ENCODE measurements at places on chromosomes 16 and 17.

DNA sequence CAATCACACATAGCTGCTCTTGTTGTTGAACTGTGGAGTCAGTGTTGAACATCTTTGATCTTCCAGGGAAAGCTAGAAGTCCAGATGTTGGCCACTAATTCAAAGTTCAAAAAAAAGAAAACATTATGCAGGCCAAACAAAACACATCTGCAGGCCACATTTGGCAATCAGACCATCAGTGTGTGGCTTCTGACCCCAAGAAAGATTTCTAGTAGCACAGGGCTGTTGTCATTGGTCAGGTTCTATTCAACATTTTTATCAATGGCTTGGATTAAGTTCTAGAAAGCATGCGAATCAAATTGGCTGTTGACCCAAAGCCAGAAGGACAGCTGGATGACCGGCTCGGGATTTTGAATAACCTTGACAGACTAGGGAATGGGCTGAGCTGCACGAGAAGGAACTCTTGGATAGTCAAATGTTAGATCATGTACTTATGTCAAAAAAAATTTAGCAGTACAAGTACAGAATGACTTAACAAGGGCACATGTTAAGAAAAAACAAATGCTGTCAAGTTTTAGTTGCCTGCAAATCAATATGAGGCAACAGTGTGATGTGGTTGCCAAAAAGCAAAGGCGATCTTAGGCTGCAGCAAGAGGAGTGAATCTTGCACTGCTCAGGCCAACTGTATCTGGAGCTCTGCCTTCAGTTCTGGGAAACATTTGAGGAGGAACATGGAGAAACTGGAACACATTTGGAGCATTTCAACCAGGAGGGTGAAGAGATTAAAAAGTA, 187.6 kb downstream of the RGS9 start:
- DNase-seq = no peak

DNA sequence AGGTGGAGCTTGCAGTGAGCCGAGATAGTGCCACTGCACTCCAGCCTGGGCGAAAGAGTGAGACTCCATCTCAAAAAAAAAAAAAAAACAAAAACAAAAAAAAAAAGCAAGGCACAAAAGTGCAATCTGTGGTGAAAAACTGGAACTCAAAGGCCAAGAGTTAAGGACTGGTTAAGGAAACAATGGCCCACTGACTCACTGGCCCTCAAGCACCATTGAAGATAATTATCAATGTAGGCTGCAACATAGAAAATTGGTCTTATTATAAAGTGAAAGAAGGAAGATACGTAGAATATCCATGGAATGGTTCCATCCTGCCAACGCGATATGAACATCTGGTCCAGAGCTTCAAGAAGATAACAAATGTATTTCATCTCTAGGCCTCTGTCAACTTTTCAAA, 444.2 kb downstream of the SOX9 start:
- no peak for DNase-seq

DNA sequence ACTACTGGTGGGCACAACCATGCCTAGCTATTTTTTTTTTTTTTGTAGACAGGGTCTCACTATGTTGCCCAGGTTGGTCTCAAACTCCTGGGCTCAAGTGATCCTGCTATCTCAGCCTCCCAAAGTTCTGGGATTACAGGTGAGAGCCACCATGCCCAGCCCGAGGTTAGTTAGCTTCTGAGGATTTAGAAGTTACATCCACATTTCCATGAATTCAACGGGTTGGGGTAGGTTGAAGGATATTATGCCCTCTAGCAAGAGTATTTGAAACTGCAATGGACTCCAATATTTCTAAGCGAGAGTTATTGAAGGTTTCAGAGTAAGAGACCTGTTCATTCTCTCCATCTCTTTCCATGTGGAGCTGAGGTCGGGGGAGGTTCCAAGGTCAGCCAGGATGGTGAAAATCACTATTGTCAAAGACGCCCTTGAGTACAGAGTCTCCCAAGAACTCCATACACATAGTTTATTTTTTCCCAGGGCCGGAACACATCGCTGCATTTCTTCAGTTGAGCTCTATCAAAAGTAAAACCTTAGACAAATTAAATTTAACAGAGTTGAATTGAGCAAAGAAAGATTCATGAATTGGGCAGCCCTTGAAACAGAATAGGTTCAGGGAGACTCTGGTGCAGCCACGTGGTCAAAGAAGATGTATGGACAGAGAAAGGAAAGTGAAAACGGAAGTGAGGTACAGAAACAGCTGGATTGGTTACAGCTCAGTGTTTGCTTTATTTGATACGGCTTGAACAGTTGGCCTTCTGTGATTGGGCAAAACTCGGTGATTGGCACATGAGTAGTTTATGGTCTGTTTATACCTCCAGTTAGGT, 19.0 kb upstream of the ITPRIPL2 start:
- DNase-seq = no peak

GRCh38 chr16:1013593-1013900, 32.0 kb downstream of the SOX8 start:
- DNase-seq = no peak

- no peak for DNase-seq
Observed at GRCh38 chr17:31627960-31628359, 231.1 kb downstream of the COPRS start.

- DNase-seq = no peak
Observed at GRCh38 chr16:78611318-78611717, 511.9 kb downstream of the WWOX start.

- peak; percentile 71 for DNase-seq
Observed at GRCh38 chr17:2192367-2193057, 111.1 kb downstream of the SMG6 start.

DNA sequence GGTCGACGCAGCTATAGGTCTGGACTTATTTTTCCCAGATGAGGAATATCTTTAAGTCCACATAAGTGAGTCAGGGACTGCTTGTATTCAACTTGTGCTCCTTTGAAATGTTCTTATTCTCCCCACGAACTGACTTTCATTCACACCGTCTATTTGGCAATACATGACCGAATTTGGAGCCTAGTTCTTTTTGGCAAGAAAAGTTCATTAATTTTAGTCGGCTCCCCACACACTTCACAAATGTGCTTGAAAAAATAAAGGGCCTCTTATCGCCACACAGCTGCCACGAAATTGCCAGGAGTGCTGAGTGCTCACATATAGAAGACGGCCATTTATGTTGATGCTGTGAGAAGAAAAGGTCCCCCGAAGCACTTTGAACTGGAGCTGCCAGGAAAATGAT, 152.6 kb downstream of the PRKCA start:
- DNase-seq = no peak
